ENCODE measurements at places on chromosomes 3 and 15.

GRCh38 chr15:66805202-66805885 lies 103.3 kb downstream of the SMAD6 start:
- no peak for DNase-seq

DNA sequence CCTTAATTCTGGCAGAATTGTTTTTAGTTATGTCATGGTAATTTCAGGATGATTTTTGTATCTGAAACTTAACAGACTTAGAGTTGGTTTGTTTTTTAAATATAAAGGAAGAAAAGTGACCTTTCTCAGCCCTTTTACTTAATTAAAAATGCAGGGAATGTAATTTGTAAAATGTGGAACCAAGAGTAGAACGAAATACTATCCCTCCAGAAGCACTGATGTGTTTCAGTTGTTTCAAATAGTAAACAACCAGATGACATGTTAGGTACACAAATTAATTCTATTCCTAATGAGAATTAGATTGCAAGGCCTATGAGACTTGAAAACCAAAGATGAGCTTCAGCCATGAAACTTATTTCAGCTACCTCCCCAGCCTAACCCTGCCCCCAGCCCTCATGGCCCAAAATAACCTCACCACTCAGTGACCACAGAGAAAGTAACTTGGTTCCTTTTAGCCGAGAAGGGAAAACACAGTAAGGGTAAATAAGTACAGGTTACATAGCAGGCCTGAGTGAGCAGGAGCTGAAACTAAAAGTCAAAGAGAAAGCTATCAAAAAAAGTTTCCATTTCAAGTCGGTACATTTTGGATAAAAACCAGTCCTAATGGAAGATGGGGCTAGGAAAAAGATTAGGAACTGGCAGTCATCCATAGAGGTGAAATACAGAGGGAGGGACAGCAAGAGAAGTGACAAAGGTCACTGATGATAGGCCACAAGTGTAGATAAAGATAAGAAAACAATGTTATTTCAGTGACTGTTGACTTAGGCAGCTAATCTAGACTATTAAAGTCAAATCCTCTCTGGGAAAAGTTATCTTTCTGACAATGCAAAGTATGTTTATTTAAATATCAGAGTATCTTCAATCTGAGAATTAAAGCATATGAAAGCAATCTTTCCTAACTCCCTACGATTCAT lies 23.2 kb downstream of the SENP8 start:
- DNase-seq: no peak

DNA sequence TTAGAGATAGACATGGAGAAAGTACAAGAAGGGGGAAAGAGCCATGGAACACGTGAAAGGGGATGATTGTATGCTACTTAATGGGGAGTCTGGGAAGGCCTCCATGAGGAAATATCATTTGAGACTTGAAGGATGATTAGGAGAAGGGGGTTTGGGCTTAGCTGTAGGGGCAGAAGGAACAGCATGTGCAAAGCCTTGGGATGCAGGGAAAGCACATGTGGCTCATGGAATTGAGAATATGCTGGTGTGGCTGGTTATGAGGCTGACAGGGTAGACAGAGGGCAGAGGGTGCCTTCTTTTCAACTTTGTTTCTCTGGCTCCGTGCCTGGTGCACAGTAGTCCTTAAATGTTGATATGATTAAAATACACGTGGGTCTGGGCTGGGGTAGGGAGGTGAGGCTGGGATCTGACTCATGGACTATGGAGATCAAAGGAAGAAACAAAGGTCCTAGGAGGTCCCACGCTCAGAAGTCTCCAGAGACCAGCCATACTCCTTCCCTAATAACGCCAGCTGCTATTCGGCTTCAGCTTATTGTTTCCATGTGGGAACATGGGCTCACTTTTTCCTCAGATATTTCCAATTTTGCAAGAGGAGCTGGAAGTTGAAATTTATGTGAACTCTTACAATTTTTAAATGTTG lies 1.1 kb downstream of the GTF2E1 start:
- no peak for DNase-seq

DNA sequence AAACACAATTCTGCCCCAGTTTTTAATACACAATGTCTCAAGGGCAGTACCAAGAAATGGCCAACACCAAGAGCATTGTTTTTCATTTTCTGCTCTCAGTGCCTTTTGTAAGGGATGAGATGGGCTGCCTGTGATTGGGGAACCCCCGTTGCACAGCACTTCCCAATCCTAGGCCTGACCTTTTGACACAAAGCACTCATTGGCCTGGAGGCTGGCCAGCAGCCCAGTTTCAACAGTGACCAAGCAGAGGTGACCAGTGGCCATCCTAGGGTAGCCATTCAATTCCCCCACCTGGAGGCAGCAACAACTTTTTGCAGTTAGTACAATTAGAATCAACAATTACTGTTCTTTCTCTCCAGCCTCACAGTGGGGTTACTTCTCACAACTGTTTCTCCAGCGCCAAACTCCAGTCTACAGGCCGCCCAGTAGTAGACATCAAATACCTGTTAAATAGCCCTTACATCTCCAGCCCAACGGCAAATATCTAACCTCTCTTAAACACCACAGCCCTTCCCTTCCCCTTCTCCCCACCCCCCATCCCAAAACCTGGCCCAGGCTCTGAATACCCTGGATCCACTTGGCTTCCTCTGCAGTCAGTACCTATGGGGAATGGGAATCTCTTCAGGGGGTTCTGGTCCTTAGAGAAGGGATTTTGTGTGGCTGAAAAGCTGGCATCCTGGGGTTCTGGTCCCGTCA lies 8.9 kb upstream of the LRRC2 start:
- no peak for DNase-seq

DNA sequence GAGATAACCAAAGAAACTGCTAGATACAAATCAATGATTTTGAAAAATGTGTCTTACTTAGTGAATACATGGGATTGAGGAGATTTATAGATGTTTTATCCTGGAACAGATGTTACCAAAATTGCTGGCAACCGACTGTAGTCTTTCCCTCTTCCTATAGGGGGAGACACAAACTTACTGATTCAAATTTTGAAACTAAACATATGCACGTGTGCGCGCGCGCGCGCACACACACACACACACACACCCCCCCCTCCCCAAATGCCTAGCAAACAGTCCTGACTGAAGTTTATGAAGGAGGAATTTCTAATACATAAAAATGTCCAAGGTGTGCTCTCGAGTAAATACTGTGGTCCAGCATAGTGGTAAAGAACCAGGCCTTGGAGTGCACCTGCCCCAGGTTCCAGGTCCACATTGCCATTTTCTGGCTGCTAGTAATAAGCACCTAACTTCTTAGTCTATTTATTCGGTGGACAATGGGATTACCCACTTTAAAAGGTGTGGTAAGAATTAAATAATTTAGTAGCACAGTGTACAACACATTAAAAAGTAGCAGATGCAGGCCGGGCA lies 18.5 kb upstream of the C3orf62 start:
- peak; percentile 45 for DNase-seq

DNA sequence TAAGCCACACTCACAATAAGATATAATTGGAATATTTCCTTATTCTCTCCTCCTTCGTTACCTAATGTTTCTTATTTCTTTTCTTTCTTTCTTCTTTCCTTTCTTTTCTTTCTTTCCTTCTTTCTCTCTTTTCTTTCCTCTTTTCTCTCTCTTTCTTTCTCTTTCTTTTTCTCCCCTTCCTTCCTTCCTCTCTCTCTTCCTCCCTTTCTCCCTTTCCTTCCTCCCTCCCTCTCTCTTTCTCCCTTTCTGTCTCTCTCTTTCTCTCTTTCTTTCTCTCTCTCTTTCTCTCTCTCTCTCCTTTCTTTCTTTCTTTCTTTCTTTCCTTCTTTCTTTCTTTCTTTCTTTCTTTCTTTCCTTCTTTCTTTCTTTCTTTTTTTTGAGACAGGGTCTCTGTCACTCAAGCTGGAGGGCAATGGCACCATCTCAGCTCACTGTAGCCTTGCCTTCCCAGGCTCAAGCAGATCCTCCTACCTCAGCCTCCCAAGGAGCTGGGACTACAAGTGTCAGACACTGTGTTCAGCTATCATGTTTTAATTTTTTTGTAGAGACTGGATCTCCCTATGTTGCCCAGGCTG lies 19.3 kb upstream of the PIAS1 start:
- DNase-seq: no peak

DNA sequence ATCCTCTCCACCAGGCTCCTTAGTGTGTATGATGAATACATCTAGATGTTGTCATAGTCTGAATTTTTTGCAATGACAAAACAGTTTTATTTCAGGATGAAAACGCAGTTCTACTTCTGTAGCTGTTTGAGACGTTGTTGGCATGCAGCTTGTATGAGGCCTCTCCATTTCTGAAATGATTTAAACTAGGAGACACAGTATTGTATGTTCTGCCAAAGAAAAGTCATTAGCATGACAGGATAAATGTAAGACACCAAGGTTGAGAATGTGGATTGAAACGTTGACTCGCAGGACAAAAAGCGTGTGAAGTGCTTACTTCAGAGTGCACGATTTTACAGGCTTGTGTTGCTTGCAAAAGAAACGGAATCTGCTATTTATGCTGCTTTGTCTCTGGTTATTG lies 35.3 kb downstream of the ABHD17C start:
- no peak for DNase-seq

GRCh38 chr3:10397879-10398278 lies 77.0 kb upstream of the SEC13 start:
- DNase-seq: no peak

DNA sequence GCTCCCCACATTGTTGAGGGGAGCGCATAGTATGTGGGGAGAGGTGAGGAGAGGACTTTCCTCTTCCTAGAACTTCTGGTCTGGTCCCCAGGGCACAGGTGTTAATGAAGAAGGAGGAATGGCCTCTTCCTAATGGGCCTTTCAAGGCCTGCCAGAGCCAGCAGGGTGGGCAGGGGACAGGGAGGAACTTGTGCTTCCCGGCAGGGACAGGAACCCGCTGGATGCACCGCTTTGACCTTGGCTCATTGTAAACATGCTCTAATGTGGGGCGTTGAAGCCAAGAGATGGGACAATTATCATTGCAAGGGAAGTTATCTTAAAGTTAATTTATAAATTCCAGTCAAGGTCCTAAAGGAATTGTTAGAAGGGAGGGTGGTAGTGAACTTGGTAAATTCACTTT lies 21.0 kb upstream of the CHRNB4 start:
- DNase-seq: no peak

- DNase-seq: no peak
Measured at GRCh38 chr3:13612829-13613228, 63.9 kb downstream of the FBLN2 start.

GRCh38 chr3:132966374-132966773 lies 71.8 kb upstream of the TMEM108 start:
- no peak for DNase-seq

- DNase-seq: no peak
Measured at GRCh38 chr3:62669161-62669560, 206.1 kb downstream of the CADPS start.

DNA sequence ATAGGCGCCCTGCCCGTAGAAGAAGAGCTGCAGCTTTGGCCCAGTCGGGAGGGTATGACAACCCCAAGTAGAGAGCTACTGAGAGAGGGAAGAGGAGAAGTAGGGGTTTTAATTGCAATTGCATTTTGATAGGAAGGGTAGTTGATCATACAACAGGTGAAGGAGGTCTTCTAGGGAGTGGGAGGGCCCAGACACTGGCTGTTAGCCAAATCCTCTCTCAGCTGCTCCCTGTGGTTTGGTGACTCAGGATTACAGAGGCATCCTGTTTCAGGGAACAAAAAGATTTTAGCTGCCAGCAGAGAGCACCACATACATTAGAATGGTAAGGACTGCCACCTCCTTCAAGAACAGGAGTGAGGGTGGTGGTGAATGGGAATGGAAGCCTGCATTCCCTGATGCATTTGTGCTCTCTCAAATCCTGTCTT lies 408.9 kb upstream of the THBS1 start:
- DNase-seq: peak; percentile 39

DNA sequence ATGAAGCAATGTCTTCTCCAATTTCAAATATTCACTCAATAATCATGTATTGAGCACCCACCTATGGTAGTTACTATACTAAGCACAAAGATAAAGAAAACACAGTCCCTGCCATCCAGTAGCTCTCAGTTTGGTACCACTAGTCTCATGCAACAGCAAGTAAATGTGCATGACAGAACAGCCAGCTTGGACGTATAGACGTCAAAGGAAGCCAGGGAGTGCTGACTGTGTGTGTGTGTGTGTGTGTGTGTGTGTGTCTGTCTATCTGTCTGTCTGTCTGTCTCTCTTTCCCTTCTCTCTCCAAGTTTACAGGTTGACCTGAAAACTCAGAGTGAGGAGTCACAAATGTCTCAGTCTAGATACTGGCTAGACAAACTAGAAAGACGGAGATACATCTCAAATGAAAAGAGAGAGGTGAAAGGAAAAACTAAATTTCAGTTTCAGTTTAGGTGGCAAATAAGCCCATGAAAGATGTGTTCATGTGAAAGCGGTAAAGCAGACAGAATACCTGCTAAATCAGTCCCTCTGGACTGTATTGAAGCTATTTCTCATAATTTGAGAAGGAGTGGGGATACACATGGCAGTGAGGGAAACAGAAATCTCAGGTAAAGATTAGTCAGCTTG lies 141.1 kb upstream of the PTPRG start:
- DNase-seq: no peak

DNA sequence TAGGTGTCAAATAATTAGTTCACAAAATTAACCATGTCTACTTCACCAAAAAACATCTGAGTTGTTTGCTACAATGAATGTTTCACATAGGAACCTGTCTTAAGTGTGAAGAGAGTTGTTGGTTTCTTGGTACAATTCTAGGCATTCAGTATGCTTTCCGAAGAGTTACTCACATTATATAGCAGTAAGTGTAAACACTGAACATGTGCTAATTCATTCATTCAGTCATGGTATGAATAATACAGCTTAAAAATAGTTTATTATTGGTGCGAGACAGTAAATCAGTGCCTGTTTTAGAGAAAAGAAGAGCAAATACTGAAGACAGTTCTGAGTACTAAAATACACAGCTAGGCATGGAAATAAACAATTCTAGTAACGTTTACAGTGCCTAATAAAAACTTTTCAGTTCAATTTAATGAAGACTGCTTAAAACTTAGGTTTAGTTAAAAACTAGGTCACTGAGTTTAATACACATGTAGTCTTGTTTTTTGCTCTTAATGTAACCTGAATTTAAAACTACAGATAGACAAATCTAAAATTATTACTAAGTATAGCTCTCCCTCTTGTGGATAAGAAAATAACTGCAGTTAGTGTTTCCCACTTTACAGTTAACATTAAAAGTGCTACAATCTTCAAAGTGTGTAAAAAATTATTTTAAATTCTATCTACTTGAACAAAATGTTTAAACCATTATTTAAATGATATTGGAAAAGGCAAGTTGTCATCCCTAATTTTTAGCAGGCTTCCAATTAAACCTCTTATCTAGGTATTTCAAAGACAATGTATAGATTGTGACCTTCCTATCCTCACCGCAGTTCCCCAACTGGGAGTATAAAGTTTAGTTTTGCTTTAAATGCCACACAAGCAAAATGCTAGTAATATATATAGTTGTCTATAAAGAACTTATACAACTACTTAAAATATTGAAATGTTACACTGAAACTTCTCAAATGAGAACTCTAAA lies 20.1 kb upstream of the ZCWPW2 start:
- DNase-seq: peak; percentile 49

GRCh38 chr3:129867506-129868124 lies 25.9 kb downstream of the TMCC1 start:
- no peak for DNase-seq

DNA sequence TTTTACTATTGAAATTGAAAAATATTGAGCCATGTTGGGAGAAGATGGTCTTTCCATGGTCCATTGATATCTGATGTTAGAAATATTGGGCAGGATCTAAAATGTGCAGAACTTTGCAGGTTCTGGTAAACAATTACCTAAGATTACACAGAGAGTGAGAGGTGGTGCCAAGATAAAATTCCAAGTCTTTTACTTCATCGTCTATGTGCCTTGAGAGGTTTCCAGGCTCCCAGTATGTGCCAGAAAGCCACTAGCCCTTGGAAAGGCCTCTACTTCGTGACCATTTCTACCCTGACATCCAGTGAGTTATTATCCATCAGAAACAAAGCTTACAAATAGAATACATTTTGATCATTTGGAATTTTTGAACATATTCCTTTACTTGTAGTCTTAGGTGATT lies 27.6 kb downstream of the CD200 start:
- no peak for DNase-seq
